ENCODE measurements at places on chromosomes 12 and 14.
A peak's percentile ranks its signal among the peaks of the same experiment; 100 is the strongest.

- DNase-seq = no peak
Observed at GRCh38 chr14:74635847-74636246, 23.8 kb upstream of the LTBP2 start.

GRCh38 chr14:73381380-73382013 lies 76.8 kb downstream of the NUMB start:
- no peak for DNase-seq

DNA sequence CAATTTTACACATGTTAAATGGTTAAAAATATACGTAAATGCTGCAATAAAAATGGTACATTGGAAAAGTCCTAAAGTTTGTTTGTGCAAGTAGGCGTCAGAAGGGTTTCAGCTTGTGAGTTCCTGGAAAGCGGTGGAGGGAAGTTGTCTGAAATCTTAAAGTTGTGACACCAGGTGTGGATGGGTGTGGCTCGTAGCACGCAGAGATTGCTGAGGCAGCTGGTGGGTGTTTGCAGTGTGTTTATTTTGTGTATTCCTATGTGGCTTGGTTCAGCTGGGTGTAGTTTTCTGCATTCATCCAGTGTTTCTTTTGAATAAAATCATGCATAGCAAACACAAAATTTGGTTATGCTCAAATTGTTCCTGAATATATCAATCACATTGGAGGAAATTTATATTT lies 136.8 kb upstream of the TBX3 start:
- no peak for DNase-seq

DNA sequence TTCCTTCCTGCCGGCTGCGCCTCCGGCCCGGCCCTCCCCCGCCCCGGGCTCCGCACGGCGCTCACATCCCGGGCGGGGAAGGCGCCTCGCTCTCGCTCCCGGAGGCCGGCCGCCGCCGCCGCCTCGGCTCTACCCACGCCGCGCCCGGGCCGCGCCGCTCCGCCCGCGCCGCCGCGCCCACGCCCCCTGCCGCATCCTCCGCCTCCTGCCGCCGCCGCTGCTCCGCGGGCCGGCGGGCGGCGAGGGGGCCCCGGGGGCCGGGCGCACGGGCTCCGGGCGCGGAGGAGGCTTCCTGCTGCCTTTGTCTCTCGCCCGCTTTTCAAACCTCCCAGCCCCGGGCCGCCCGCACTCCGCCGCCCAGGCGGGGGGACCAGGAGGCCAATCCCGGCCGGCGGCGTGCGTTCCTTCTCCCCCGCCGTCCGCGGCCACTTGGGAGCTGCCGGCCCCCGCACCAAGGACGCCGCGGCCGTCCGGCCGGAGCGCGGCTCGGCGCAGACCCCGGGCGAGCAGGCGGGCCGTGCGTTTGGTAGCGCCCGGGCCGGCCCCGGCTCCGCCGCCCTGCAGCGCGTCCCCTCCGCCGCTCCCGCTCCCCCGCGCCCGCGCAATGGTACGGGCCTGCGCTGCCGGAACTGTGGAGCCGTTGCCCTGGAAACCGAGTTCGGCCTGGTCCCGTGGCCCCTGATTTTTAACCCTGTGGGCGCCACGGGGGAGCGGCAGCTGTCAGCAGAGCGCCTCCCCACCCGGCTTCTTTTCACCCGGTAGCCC lies at the start of gene FBXL14:
TSS of gene FBXL14 (minus strand) at position 321 of the 765 bp plus-strand sequence. CDS start 515 bp downstream, outside the sequence.
- DNase-seq = peak; percentile 82

GRCh38 chr14:99441157-99441870 lies 39.3 kb downstream of the SETD3 start:
- no peak for DNase-seq

GRCh38 chr14:101968186-101968585 lies 3.8 kb downstream of the DYNC1H1 start:
- DNase-seq = no peak

Measured in brain microvascular endothelial cell (primary cell).